ENCODE measurements at places on chromosomes 4 and X.

DNA sequence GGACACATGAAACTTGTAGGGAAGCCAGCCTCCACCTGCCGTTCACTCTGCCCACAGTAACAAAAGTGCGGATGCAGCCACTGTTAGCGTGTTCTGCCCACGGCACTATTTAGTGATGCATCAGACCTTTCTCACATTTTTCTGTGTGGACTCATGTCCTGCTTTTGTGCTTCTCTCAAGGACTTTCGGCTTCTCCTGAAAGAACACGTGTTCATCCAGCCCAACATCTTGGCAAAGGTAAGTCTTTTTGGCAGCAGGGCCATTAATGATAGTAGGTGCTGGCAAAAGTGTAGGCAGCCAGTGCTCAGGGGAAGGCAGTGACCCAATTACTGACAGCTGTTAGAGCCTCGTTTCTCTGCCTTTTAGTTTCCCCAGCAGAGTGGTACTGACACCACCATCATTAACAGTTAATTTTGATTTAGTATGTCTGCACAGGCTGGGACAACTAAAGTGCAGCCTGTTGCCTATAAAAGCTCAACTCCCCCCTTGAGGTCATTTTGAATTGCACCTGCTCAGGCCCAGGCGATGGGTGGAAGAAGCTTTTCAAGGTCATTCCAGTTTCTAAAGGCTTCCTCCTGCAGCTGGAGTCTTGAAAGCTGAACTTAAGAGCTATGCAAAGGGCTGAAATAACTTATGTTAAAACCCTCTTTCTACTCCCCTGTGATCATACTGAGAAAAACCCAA is 54.5 kb upstream of the HPSE start:
- DNase-seq = no peak

DNA sequence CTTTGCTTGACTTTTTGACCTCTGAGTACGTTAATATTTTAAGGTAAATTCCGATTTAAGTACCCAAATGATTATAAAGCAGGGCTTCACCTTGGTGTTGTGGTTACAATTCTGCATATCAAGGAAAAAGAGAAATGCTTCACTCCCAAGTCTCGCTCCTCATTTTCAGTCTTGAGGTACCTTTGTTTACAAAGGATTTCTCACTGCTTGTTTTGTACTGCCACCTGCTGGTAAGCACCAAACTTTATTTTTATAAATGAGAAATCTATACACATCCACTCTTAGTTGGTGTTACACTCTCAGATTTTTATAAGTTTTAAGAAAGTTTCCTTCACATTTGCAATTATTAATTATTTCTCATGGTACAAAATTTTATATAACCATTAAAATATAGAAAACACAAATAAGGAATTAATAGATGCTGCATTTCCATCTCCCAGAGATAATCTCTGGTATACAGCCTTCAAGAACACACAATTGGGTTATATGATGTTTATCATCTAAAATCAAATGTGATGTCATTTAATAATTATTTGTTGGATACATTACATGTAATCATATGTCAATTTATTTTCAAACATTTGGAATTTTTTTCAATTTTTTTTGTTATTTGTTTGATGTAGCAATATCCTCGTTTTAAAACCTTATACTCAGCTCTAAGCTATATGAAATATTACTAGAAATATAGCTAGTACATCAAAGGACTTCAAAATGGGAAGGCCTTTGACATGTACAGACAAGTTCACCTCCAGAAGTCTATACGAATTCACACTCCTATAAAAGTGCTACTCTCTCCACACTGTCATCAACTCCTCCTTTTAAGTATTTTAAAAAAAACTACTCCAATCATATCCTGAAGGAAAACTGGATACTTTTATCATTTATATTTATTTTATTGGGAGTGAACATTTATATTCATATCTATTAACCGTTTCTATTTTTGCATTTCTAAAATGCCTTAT is 179.9 kb downstream of the KCNIP4 start:
- no peak for DNase-seq

DNA sequence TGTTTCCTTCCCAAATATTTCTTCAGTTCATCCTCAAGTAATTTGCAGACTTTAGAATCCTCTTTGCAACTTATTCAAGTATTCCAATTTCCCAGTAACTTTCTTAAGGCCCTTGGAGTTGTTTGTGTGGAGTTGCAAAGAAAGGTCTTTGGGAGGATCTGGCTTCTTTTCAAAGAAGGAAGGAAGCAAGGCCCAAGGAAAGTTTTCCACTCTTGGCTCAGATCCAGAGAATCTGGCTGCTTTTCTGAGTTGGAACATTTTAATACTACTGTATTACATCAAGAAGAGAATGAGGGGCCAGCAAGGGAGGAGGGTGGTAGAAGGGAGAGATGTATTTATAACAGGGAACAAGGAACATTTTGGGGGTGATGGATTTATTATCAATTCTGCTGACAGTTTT is 10.5 kb downstream of the CDX4 start:
- no peak for DNase-seq

DNA sequence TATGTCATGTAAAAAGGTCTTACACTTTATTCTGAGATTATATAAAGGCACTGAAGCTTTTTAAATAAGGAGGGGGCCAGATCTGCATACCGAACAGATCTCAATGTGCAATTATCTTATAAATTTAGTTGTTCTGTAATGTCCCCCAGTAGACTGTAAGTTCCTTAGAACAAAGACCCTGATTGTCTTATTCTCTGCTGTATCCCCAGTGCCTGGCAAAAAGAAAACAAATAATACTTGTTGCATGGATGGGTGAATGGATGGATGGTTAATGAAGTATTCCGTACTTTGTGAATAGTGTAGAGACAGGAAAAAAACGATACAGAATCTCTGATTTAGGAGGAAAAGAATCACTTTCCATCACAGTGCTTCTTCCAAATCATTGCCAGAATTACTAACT is 141.5 kb downstream of the CHM start:
- DNase-seq = no peak

GRCh38 chr4:38313175-38313574 is 350.8 kb upstream of the KLF3 start:
- no peak for DNase-seq

DNA sequence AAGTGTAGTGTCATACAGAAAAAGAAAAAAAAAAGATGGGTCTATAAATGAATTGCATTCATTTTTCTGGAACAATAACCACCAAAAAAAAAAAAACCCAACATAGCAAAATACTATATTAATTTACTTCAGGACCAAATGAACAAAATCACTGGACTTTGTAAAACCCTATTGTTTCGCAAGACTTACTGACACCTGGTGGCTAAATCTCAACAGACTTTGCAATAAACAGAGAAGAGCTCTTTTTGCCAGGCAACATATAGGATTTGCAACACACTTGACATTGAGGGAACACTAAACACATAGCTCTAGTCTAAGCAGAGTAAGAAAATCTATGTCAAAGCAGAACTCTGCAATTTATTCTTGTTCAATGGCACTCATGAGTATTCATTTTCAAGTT is 990.2 kb downstream of the STPG2 start:
- DNase-seq = no peak

- DNase-seq = no peak
These were observed 99.8 kb downstream of the ARHGAP10 start for GRCh38 chr4:147831551-147832171.

GRCh38 chr4:62344915-62345314 is 1144.8 kb downstream of the ADGRL3 start:
- DNase-seq = no peak
